Mesangial cell (primary cell): ENCODE measurements at places on chromosomes 1 and 21. TPM values are rescaled to one million over a fixed set of nuclear protein-coding genes. Genes with fewer than 3 reads are reported as not detected.

Gene CELA3B
- total RNA-seq, result not detected in 2 replicates

Gene RORC
- total RNA-seq, result under 0.01 TPM in 1 of 2 replicates, not detected in the other

Gene TTLL7
- 1.8 and 3.4 TPM in 2 replicates for total RNA-seq

Gene CNKSR1
- total RNA-seq, result 1.5 and 3.4 TPM in 2 replicates

Gene CLEC20A
- 0.13 and 0.33 TPM in 2 replicates for total RNA-seq

Gene KCNJ9
- total RNA-seq, result not detected in 2 replicates

Gene PLA2G5
- total RNA-seq, result not detected in 2 replicates

Gene HCN3
- 2.1 and 2.4 TPM in 2 replicates for total RNA-seq

Gene CFHR1
- total RNA-seq, result not detected in 2 replicates

Gene NFASC
- total RNA-seq, result not detected in 2 replicates

Gene COL9A2
- 5.1 and 10.6 TPM in 2 replicates for total RNA-seq

Gene RXRG
- not detected in 2 replicates for total RNA-seq

Gene LCE6A
- total RNA-seq, result not detected in 2 replicates

Gene C1orf56
- 2.0 and 3.0 TPM in 2 replicates for total RNA-seq

Gene PCNT
- total RNA-seq, result 18.5 and 24.0 TPM in 2 replicates

Gene GPATCH2
- total RNA-seq, result 4.3 and 4.7 TPM in 2 replicates

Gene KIAA1614
- 0.98 and 6.7 TPM in 2 replicates for total RNA-seq

Gene TEX38
- total RNA-seq, result not detected in 2 replicates

Gene SPRR1B
- not detected in 2 replicates for total RNA-seq

Gene CXADR
- 5.9 and 17.4 TPM in 2 replicates for total RNA-seq

Gene SLC25A34
- 0.13 and 2.1 TPM in 2 replicates for total RNA-seq

Gene ZBTB8B
- total RNA-seq, result under 0.01 TPM in 1 of 2 replicates, not detected in the other

Gene MIA3
- total RNA-seq, result 20.2 and 32.1 TPM in 2 replicates

Gene SHE
- total RNA-seq, result under 0.01 TPM in 1 of 2 replicates, not detected in the other

Gene VAMP3
- 79.7 and 86.4 TPM in 2 replicates for total RNA-seq

Gene LRRC38
- 0.33 TPM in 1 of 2 replicates, not detected in the other for total RNA-seq

Gene PODN
- total RNA-seq, result 0.13 TPM in 1 of 2 replicates, not detected in the other

Gene DNAJC28
- 0.16 and 0.63 TPM in 2 replicates for total RNA-seq

Gene FCER1G
- 1.3 TPM in 1 of 2 replicates, not detected in the other for total RNA-seq

Gene SAMSN1
- total RNA-seq, result 0.13 TPM in 1 of 2 replicates, not detected in the other
